ENCODE measurements at places on chromosomes 5 and 9. TPM values are rescaled to one million over a fixed set of nuclear protein-coding genes. Genes with fewer than 3 reads are reported as not detected.

RAB14 gene
- total RNA-seq, result 45.0 TPM

PRRC2B gene
- total RNA-seq, result 63.0 TPM

KIAA1958 gene
- total RNA-seq, result 2.8 TPM

CCL27 gene
- total RNA-seq, result not detected

F2RL1 gene
- total RNA-seq, result 272 TPM

DBH gene
- not detected for total RNA-seq

OBP2B gene
- total RNA-seq, result not detected

Data from A549 treated with ZK216348 at 1 μM for 4 hours (cell line).